ENCODE measurements at places on chromosomes 2 and 18.
A peak's percentile ranks its signal among the peaks of the same experiment; 100 is the strongest.

- DNase-seq = no peak
These were observed 42.6 kb downstream of the PNO1 start for GRCh38 chr2:68200157-68200787.

DNA sequence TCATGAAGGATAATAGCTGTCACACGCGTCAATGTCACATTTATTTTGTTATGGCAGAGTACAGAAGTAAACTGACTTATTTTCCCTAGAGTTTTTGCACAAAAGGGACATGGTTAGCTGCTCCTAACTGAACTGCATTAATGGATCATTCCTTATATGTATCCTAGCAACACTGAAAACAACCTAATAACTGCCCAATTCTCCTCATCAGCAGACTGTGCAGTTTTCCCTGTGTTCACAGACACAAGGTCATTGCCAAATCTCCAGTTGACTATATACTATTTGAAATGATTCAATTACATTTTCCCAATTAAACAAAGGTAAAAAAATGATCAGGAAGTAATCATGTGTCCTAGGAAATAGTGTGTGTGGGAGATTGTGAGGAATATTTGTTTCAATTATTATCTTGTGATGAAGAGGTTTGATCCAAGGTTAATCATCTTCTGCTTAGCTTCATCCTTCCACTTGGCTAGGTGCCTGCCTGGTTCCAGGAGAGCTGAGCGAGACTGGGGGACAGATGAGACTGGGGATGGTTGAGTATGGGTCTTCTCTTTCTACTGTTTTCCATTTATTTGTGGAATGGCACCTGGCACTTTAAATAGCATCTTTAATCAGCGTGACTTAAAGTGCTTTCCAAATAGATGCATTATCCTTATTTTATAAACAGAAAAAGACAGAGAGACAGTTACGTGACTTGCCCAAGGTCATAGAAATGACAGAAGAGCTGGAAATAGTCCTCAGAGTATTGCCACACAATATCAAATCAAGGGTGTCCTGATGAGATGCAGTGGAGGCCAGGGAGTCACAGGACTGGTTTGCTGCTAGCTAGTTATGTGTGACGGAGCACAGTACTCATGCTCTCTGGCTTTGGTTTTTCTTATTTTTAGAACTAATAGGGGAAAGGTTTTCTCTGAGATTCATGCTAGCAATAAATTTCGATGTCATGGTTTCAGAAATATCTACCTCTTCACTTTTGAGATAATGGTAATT lies 335.6 kb downstream of the PIK3C3 start:
- no peak for DNase-seq

DNA sequence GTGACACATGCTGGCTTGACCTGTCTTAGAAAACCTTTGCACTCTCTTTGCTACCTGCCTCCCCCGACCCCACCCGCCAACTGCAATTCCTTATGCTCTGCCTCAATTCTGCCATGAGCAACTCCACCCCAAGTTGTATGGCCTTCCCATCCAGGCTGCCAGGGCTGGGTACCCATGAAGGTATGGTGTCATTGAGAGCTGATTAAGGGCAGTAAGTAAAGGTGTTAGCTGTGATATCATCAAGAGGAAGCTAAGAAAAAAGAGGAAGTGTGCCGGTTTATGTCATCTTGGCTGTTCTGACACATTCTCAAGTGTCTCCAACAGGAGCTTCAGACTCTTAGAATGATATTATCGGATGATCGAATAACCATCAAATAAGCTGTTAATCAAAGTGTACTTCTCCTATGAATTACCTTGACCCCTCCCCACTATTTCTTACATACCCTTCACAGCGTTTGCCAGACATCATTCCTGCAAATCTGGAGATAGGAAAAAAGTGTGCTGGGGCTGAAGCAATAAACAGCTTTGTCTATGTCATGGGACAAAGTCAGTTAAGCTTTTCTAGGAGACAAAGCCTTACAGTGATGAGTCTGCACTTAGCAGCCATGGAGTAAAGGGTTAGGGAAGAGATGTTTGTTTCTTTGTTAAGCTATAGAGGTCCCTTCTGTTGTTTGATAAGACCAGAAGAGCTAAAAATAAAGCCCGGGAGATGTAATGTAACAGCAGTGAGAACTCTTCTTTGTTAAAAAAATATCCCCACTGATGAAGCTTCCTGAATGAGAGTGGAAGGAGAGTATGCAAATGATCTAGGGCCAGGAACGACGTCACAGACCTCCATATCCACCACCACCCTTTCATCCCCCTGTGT lies 40.4 kb upstream of the SMAD2 start:
- no peak for DNase-seq

GRCh38 chr2:160353166-160353565 lies 140.4 kb downstream of the RBMS1 start:
- peak; percentile 27 for DNase-seq

GRCh38 chr2:197207106-197207505 lies 103.5 kb downstream of the ANKRD44 start:
- DNase-seq = no peak

GRCh38 chr2:231001036-231001435 lies 5.1 kb downstream of the SPATA3 start:
- no peak for DNase-seq

DNA sequence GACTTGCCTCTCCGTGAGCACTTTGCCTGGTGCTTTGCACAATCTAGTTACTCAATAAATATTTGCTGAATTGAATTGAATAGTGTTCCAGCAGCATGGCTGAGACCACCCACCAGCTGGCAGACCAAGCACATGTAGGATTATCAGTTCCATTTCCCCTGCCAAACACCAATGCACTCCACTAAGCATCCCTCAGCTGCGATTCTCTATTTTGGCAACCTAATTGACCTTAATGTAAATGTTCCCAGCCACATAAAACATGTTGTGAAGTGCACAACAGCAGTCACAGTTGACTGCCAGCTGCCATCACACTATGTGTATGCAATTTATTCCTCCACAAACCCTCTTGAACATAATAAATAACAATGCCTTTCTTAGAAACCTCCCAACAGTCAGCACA lies 1879.4 kb upstream of the PIK3C3 start:
- DNase-seq = no peak

DNA sequence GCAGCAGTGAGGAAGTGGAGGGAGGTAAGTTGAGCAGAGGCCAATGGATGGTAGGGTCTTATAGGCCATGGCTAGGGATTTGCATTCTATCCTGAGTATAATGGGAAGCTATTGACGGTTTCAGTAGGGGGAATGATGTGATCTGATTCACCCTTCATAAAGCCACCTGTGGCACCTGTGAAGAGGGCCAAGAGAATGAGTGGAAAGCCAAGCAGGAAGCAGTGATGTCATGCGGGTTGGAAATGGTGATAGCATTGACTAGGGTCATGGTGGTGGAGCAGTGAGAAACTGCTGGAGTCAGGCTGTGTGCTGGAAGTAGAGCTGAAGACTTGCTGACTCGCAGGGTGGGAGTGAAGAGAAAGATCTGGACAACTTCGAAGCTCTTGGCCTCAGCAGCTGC lies 111.7 kb downstream of the MARCHF4 start:
- DNase-seq = no peak

Data from activated CD4-positive, alpha-beta T cell treated with anti-CD3 and anti-CD28 coated beads, Interleukin-2, amount 10 ng/mL, durations not matched to agents 7 days and 5 days (primary cell).